ENCODE measurements at places on chromosomes 2 and 18. TPM values are rescaled to one million over a fixed set of nuclear protein-coding genes. Genes with fewer than 3 reads are reported as not detected.

DNA sequence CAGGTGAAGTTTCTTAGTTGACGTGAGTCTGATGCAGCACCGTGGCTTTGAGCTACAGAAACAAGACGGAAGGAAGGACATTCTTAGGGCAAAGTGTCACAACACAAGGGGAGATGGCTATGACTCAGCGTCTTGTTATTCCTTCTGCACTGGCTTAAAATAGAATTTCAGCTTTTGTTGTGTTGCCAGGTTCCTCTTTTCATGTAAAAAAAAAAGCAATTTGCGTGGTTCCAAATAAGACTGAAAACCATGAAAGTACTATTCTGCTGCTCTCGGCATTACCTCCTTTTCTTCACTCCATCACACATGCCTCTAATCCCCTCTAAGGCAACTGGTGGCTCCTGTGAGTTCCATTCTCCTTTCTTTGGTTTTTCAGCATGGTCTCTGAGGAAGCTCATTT is 150.1 kb downstream of the ANTXR1 start:
- no peak for DNase-seq

DNA sequence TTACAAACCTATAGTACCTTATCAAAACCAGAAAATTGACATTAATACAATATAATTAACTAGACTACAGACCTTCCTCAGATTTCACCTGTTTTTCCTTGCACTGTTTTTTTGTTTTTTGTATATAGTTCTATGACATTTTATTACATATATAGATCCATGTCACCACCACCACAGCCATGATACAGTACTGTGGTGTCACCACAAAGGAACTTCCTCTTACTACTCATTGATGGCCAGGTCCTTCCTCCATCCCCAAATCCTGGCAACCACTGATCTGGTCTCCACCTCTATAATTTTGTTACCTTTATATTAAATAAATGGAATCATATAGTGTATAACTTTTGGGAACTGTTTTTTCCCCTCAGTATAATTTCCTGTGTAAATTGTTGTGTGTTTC is 19.4 kb upstream of the ATP6V1B1 start:
- DNase-seq = no peak

The POLR1A gene
- total RNA-seq = 17.7 TPM

GRCh38 chr2:222295368-222296062 is 3.3 kb downstream of the PAX3 start:
- DNase-seq = no peak

The RESP18 gene
- not detected for total RNA-seq

- DNase-seq = no peak
These were observed 11.6 kb upstream of the NAB1 start for GRCh38 chr2:190637281-190637734.

The RFX8 gene
- total RNA-seq = not detected

The ABCG8 gene
- not detected for total RNA-seq

- no peak for DNase-seq
These were observed 154.4 kb downstream of the NAPG start for GRCh38 chr18:10680271-10680596.

DNA sequence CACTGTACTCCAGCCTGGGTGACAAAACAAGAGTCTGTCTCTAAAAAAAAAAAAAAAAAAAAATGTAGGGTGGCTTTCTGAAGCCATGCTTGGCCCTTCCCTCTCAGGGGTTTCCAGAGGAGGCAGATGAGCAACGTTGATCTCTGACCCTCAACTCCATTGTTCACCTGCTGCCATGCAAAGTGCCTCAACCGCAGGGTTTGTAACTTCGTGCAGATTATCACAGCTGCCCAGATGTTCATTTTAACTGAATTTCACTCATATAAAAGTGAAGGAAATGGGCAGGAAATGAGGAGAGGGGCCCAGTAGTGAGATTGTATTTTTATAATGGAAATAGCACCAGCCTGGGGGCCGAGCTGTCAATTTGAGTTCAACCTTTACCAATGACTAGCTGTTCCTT is 14.9 kb upstream of the B3GNT2 start:
- no peak for DNase-seq

DNA sequence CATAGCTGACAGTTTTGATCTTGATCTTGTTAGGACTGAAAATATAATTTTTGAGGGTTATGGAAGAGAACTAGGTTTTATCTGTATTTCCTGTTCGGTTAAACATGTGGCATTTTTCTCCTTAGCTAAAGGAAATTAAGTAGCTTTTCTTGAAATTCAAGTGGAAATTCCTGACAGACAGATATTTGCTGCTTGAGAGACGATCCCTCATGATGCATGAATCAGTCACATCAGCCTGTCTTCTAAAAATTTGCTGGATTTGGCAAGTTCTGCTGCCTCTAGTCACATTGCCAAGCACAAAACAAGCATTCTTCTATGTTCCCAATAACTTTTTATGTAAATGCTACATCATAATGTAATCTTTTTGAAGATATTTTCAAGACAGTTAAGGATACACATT is 201.8 kb upstream of the ATP5MC3 start:
- no peak for DNase-seq

DNA sequence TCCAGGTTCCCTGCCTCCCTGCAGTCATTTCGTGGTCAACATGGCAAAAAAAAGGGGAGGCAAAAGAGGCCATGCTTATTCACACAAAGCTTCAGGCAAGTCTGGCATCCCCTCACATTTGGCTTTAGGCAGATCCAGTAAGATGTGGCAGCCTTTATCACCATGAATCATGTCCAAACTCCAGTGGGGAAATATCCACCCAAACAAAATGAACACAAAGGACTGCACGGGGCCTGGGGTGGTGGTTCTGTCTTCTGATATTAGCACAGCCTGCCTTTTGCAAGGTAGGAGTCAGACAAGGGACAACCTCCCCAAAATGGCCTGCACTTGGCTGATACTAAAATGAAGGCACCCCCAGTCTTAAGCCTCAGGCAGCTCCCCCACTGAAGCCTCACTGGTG is 129.9 kb downstream of the ZBTB7C start:
- DNase-seq = no peak

The C2orf69 gene
- total RNA-seq = 13.5 TPM

GRCh38 chr2:242060212-242060835 is 190.8 kb downstream of the RTP5 start:
- DNase-seq = no peak

The EPB41L5 gene
- total RNA-seq = 2.8 TPM

DNA sequence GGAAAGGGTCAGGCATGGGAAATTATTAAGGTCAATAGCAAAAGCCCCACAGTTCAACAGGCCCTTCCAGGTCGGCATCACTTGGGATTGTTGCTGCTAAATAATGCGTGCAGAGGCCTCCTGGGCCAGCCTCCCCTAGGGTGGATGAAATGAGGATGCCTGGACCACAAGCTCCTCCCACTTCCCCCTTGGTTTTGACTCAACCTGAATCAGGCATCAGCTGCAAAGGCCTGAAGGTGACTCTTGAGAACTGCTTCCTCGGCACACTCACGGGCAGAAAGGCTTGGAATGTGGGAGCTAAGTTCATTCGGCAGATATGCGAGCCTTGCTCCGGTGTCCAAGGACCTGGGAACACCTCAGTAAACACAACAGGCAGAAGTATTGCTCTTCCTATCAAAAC is 69.3 kb downstream of the MBP start:
- peak; percentile 59 for DNase-seq

DNA sequence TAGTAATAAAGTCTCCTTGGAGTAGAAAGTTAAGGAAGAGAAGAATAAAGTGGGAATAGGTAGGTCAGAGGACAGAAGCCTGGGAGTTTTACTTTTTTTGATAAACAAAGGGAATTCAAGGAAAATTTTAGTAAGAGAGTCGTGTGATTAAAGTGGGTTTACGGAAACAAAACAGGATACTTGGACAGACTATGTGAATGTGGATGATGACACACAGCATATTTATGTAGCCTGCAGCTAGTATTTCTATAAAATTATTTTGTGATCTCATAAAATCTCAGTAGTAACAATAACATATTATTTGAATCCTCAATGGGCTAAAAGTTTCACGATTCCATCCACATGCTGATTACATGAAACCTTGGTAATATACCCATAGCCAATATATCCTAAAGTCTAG is 450.7 kb upstream of the PIK3C3 start:
- no peak for DNase-seq

GRCh38 chr18:59639136-59639535 is 58.1 kb downstream of the CCBE1 start:
- no peak for DNase-seq

GRCh38 chr2:113831161-113831560 is 58.7 kb upstream of the ACTR3 start:
- no peak for DNase-seq

DNA sequence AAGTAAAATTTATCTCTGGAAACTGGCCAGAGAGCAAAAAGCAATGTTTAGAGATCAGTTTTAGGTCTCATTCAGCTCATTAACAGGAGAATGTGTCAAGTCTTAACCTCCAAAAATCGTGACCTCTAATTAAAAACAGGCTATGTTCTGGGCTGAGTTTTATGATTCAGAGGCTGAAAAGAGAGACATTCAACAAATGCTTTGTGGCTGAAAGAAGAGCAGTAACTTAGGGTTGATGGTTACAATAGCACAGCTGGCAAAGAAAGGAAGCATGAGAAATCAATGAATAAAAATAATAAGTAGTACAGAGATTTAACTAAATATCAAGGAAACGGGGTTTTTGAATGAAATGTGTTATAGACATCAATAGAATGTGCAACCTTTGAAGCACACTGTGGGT is 13.1 kb downstream of the TGIF1 start:
- no peak for DNase-seq

The ARHGEF4 gene
- 1.5 TPM for total RNA-seq

DNA sequence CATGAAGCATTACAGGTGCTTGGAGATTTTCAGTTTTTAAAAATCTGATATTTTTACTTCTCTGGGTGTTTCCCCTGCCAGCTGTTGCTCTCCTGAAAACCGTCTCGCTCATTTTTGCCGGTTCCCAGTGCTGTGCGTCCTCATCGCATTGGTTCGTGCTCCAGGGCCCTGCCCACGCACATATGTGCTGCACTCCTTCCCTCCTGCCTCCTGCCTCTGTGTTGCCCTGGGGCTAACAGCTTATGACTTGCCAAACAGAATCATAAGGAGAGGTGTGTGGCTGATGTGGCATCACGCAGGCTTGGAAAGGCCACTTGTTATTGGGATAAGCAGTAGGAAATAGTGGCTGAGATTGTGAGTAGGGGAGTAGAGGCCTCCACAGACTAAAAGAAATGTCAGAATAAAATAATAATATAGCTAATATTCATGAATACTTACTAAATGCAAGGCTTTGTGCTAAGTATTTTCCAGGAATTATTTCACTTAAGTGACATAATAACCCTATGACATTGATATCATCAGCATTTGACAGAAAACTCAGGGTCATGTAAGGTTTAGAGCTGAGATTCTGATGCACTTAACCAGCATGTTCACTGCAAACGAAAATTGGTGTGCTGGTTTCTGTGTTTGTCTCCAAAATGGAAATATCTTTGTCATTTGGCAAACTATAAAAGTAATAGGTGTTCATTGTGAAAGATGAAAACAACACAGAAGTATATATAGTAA is 53.5 kb downstream of the SLC4A1AP start:
- no peak for DNase-seq

DNA sequence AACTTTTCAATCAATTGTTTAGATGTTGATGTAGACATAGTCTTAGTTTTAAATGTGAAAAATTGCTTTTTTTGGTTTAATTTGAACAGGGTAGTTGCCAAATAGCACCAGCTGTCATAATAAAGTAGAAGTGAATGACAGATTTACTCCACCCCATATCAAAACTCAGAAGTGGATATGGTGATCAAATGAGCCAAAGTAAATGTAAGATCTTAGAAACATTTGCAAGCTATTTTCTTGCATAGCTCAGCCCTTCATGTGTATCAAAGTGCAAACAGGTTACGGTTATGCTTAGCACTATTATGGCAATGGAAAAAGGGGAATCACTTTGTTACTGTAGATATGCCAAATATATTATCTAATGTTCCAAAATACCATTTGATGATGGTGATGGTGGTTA is 540.9 kb upstream of the NRP2 start:
- no peak for DNase-seq

DNA sequence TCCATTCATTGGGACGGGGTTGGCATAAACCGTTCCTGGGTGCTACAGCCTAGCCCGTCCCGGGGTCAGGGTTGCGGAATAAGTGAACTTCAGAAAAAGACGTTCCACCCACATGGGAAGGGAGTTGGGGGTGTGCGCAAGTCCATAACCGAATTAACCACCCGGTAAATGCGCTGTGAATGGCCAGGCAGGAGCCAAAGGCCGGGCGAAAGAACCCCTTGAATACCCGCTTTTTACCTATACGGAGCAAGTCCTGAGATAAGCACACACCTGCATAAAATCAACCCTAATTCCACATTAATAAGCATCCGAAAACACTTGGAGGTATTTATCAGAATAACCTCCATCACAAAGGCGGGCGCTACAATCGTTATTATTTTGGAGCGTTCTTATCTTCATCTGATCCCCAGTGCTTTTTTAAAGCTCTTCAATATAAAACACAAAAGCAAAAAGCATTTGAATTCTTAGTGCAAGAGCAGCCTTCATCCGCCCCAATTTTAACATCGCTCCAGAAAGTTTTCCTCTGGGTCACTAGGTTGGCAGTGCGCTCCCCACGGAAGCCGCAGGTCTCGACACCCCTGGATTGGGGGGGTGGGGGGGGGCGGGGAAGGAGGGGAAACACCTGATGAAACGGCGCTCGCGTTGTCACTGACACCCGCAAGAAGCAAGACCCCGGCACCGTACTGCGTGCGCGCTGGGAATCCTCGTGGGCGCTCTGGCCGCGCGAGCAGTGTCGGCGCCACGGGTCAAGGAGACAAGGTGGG is 1.2 kb downstream of the SATB2 start:
- no peak for DNase-seq

DNA sequence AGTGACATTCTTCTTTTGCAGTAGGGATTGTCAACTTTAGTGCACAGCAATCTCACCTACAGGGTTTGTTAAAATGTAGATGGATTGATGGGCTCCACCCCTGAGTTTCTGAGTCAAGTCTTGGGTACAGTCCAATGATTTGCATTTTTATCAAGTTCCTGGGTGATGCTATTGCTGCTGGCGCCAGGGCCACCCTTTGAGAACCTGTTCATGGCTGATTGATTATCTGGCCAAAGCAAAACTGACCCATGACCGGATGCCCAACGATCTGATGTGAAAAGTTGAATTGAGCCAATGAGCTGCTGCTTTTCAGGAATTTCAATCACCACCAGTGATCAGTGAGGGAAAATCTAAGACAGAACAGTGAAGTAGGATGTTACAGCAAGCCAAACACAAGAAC is 675.3 kb downstream of the TMEM182 start:
- no peak for DNase-seq

The MOGAT1 gene
- total RNA-seq = not detected

- no peak for DNase-seq
These were observed 23.3 kb downstream of the C2orf74 start for GRCh38 chr2:61185231-61185728.

- no peak for DNase-seq
These were observed 276.5 kb downstream of the NBAS start for GRCh38 chr2:15284614-15285013.

GRCh38 chr2:99657691-99658258 is 168.0 kb upstream of the REV1 start:
- DNase-seq = no peak

DNA sequence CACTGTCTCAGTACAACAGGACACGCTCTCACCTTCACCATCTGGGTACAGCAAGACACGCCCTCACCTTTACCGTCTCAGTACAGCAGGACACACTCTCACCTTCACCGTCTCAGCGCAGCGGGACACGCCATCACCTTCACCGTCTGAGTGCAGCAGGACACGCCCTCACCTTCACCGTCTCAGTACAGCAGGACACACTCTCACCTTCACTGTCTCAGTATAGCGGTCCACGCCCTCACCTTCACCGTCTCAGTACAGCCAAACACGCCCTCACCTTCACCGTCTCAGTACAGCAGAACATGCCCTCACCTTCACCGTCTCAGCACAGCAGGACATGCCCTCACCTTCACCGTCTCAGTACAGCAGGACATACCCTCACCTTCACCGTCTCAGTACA is 109.9 kb upstream of the CTDP1 start:
- no peak for DNase-seq

Data from T-helper 17 cell (primary cell).